ENCODE measurements at places on chromosomes 6 and 20.

- DNase-seq, result no peak
Measured at GRCh38 chr6:168137024-168137423, 58.0 kb upstream of the FRMD1 start.

DNA sequence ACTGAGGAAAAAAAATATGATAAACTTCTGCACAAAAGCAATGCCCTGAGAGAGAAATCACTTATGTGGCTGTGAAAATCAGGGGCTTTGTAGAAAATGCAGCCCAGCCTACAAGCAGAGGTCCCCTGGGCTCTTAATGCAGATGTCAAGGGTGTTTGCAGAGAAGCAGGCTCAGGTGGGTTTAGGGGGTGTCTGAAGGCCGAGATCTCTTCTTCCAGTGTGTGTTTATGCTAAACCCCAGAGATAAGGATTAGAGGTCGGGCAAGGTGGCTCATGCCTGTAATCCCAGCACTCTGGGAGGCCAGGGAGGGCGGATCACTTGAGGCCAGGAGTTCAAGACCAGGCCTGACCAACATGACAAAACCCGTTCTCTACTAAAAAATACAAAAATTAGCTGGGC lies 78.5 kb downstream of the TMEM242 start:
- DNase-seq, result no peak

DNA sequence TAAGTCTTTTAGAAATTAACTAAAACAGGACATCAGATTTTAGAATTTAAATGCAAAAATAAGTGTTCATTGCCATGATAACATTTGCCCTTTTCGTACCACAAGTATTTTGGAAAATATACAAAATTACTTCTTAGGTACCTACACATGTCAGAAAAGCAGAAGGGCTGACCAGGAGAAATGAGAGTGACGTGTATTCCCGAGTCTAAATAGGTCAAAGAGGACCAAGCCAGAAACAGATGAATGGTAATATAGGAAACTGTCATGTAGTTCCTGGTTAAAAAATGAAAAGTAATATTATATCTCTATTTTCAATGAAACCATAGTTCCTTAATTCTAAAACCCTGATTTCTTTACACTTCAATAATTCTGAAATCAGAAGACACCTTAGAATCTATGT lies 126.2 kb downstream of the IPCEF1 start:
- DNase-seq, result no peak

DNA sequence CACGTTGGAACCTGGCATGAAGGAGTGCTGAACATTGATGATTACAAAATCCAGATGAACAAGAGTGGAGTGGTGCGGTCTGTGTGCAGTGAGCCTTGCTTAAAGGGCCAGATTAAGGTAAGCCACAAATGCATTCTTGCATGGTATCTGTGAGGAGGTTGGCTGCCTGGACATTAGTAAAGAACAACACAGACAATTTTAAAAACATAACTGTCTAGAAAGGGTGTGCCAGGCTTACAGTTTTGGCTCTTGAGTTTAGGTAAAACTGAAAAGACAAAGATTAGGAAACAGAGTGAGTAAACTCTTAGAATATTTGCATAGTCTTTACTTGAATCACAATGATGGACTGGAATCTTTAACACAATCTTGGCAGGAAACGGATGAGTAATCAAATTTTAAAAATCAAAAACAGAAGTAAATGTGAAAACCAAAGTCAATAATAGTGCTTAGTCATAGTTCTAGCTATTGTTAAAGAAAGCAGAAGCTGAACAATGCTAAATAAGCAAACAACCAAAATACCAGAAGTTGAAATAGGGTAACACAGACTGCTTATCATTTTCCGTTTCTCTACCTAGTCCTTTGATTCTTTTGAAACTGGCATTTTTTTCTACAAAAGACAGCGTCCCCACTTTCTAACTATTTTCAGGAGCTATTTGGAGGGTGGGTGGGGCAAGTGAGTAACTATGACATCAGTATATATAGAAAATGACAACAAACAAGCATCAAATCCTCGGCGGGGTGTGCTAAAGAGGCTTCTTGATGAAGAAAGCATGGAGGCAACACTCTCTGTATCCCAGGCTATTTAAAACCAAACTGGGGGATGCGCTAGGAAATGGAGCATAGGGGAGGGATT lies 185.8 kb upstream of the RAB32 start:
- no peak for DNase-seq
